ENCODE measurements at places on chromosomes 5 and 9.

DNA sequence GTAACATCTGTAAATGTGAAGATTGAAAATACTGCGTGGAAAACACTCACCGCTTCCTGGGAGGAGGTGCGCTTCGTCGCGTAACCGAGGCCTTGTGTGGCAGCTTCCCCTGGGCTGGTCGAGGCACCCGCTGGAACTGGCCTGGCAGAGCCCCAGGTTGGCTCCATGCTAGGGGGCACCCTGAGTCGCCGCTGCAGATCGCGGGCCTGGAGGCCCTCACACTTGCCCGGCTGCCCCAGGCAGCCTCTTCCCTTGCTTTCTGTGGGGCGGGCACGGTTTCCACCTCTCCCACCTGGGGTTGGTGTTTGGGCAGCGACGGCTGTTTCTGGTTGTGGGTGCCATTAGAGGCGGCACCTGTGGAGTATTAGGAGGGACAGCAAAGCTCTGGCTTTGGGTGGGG, 852 bp downstream of the ZNF354C start:
- DNase-seq = no peak

DNA sequence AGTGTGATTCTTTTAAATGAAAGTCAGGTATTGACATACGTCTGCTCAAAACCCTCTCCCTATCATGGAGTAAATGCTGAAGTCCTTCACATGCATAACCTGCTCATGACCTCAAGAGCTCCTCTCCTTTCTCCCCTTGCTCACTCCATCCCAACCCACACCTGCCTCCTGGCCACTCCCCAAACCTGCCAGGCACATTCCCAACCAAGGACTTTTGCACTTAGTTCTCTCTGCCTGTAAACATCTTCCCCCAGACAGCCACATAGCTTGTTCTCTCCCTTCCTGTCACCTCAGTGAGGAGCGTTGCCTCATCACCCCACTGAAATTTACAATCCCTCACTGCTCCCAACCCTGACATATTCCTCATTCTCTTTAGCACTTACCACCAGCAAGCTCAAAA, 8.7 kb downstream of the SETD9 start:
- DNase-seq = no peak

GRCh38 chr9:28272127-28272526, 698.8 kb upstream of the C9orf72 start:
- DNase-seq = no peak

GRCh38 chr5:10489810-10490426, 48.2 kb downstream of the ROPN1L start:
- DNase-seq = no peak

GRCh38 chr9:128898845-128899565, 17.1 kb downstream of the LRRC8A start:
- no peak for DNase-seq

Data from breast epithelium (tissue), 4 donors.